Islet precursor cell (in vitro differentiated cells): ENCODE measurements at places on chromosomes 7 and 10.

GRCh38 chr7:111803015-111803758 is 240.9 kb upstream of the IMMP2L start:
- DNase-seq, result no peak

- no peak for DNase-seq
These were observed 425.4 kb downstream of the RPS24 start for GRCh38 chr10:78458983-78459638.

GRCh38 chr7:112510001-112510742 is 29.4 kb downstream of the LSMEM1 start:
- peak; percentile 41 for DNase-seq

GRCh38 chr7:65304175-65304574 is 69.5 kb upstream of the ZNF92 start:
- no peak for DNase-seq

- DNase-seq, result no peak
These were observed 7.2 kb upstream of the DMBT1 start for GRCh38 chr10:122553341-122553740.
